CD4-positive, alpha-beta T cell treated with Interleukin-6 for 4 hours (primary cell): ENCODE measurements at places on chromosomes 5 and 9.

DNA sequence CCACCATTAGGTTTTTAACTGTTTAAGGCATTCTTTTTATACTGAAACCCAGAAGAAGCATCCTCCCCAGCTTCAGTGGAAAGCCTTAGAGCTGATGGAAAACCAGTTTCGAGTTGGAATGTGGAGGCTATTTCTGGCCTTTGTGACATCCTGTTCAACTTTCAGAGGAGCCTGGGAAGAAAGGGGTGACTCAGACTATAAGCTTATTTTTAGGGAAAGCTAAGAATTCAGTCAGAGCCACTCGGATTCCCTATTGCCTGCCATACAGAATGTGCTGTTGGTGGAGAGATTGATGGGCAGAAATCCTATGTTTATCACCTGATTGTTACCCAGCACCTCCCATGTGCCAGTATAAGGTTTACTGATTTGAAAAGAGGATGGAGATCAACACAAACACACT is 19.8 kb downstream of the PALM2AKAP2 start:
- DNase-seq: no peak

DNA sequence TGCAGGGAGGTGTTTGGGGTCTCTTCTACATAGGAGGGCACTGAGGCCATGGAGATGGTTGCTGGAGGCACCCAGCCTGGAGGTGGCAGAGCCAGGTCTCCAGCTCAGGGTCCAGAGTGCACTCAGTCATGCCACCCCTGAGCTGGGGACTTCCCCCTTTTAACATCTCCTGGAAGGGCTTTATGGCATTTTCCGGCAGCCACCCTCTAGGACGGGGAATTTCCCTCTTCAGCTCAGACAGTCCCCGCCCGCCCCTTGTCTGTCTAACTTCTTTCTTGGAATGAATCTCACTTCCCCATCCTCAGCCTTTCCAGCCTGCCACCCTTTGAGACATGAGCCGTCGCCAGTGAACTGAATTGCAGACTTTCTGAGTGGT is 49.9 kb downstream of the COL15A1 start:
- DNase-seq: no peak

- DNase-seq: no peak
Measured at GRCh38 chr9:134884492-134884891, 3.9 kb downstream of the FCN2 start.

DNA sequence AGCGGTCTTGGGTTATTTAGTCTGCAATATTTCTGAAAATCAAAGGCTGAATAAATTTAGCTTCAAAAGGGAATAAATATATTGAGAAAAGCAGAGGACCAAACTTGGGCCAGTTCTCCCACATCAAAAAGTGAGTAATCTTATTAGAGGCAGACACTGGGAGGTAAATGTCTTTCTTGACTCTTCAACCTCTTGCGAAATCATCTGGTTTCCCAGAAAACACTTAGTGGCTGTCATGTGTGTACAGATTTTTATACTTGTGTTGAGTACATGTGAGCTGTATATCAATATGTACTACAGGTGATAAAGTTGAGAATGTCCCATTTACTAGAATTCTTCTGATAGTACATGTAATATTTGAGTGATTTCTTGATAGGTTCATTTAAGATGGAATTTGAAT is 454.9 kb downstream of the PRR16 start:
- no peak for DNase-seq

- DNase-seq: no peak
Measured at GRCh38 chr9:18783909-18784308, 249.1 kb downstream of the SAXO1 start.

DNA sequence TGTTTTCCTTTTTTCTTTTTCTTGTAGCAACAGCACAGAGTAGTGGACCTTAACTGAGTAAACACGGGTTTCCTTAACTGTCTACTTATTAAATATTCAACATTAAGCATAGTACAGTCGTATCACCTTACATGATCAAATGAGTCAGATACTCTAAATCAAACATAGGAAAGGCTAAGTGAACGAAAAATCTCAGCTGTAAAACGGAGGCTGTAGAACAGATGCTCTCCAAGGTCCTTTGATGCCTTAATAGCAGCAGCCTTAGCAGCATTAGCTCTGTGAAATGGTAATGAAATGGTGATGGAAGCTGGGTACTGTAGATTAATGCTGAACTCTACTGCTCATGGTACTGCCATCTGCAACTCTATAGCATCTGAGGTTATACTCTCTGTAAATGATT is 1433.3 kb upstream of the C9orf72 start:
- no peak for DNase-seq

- DNase-seq: no peak
Measured at GRCh38 chr5:90658620-90659019, 100.0 kb downstream of the ADGRV1 start.

GRCh38 chr5:78787783-78788182 is 139.2 kb upstream of the LHFPL2 start:
- no peak for DNase-seq

GRCh38 chr5:111158105-111158744 is 66.0 kb upstream of the CAMK4 start:
- peak; percentile 84 for DNase-seq

DNA sequence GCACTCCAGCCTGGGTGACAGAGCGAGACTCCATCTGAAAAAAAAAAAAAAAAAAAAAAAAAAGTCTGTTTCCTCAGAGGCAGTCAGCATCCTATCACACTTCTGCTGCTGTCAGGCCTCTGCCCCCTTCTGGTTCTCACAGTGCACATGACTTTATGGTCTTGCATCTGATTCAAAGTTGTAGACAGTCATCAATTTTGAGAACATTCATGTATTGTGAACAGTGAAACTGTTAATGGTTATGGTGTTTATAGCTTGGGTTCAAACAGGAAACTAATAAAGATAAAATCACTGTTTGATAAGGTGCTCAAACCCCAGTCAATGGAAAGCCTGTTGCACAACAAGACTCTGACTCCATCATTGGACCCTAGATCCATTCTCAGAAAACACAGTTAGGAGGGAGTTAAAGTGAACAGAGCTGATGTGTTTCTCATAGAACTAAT is 61.4 kb downstream of the FOXD1 start:
- DNase-seq: peak; percentile 9

DNA sequence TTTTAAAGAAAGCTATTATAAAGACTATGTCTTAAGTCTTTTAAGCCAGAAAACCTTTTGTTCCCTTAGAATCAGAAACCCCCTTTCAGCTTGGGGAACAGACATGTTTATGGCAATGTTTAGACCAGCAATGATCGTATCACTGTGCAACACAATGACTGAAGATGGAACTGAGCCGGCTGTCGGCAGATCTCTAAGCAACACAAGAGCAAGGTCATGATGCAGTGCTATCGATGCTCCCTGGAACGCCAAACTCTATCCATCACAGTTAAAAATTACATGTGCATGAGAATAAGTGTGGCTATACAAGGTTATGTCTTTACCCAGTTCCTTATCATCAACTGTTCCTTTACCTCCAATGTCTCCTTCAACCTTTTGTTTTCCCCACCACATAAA is 1.8 kb upstream of the RNF44 start:
- DNase-seq: no peak

DNA sequence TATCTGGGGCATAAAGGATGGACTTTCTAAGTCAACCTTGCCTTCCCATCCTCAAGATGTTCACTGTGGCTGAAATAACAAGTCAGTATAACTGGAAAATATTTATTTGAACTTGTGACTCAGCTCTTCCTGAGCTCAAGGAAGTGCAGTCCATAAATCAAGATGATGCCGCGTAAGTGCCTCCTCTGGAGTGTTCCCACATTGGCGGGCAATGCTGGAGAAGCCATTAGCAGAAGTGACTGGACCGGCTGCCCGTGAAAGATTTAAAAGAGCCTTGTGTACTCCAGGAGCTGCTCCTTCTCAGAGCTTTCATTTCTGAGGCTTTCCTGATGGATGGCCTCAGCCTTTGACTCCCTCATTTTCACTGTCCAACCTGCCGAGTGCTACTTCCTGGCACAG is 17.4 kb downstream of the TMOD1 start:
- DNase-seq: no peak
